ENCODE measurements at places on chromosomes 3 and 15. TPM values are rescaled to one million over a fixed set of nuclear protein-coding genes. Genes with fewer than 3 reads are reported as not detected.

The TNFSF10 gene
- 30.3 TPM for total RNA-seq

The SI gene
- not detected for total RNA-seq

GRCh38 chr3:60246361-60246760 lies 1004.9 kb downstream of the FHIT start:
- H3K27me3 ChIP-seq = no peaks in the 10 kb centered on the region
- DNase-seq = no peak
- H3K4me1 ChIP-seq = peaks cover 13% of the 10 kb centered on the region
- H3K27ac ChIP-seq = no peak overlapping the region
- no peak overlapping the region for H3K4me3 ChIP-seq
- no peaks in the 10 kb centered on the region for H3K36me3 ChIP-seq

The FANCD2OS gene
- not detected for total RNA-seq

DNA sequence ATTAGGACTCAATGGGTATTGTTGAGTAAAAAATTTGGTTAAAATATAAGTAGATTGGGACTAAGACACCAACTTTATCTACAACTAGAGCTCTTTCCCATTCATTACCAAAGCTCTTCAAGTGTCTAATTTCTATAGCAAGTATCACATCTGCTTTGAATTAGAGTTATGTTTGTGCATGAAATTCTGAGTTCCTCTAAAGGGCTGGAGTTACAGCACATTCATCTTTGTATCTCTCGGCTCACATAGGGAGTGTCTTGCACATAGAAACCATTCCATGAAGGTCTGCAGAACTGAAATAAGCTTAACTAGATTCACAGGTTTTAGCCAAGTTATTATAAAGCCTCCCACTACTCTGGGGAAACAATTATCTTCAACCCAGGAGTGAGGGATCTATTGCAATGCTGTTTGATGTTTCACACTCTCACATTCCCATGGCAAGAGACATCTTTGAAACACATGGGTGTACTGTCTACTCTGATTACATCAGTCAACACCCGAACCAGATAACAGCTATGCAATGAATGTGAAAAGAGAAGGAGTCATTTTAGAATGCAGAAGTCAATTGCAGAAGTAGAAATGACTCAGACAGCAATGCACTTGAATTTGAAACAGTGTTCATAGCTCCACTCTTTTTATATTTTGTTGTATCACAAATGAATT lies 93.1 kb upstream of the KBTBD8 start:
- no peak overlapping the region for H3K4me3 ChIP-seq
- peaks cover 6% of the 10 kb centered on the region for H3K27me3 ChIP-seq
- H3K36me3 ChIP-seq = peaks cover 5% of the 10 kb centered on the region
- no peak for DNase-seq

GRCh38 chr3:183933160-183933559 lies 48.5 kb upstream of the PARL start:
- H3K36me3 ChIP-seq = no peaks in the 10 kb centered on the region
- no peaks in the 10 kb centered on the region for H3K4me1 ChIP-seq
- H3K27me3 ChIP-seq = no peaks in the 10 kb centered on the region
- H3K27ac ChIP-seq = no peak overlapping the region
- no peak for DNase-seq
- no peak overlapping the region for H3K4me3 ChIP-seq

- H3K4me1 ChIP-seq = peaks cover 28% of the 10 kb centered on the region
- peaks cover 9% of the 10 kb centered on the region for H3K36me3 ChIP-seq
- H3K27me3 ChIP-seq = peaks cover 75% of the 10 kb centered on the region
- peak; percentile 42 for DNase-seq
- H3K4me3 ChIP-seq = peak overlapping the region; percentile 99
Measured at GRCh38 chr3:192916371-192917027, 1.2 kb downstream of the MB21D2 start.

GRCh38 chr15:55742498-55742926 lies 440 bp downstream of the PRTG start:
- peaks cover 18% of the 10 kb centered on the region for H3K27me3 ChIP-seq
- H3K4me3 ChIP-seq = no peak overlapping the region
- H3K36me3 ChIP-seq = no peaks in the 10 kb centered on the region
- peak; percentile 12 for DNase-seq
- H3K27ac ChIP-seq = no peak overlapping the region

DNA sequence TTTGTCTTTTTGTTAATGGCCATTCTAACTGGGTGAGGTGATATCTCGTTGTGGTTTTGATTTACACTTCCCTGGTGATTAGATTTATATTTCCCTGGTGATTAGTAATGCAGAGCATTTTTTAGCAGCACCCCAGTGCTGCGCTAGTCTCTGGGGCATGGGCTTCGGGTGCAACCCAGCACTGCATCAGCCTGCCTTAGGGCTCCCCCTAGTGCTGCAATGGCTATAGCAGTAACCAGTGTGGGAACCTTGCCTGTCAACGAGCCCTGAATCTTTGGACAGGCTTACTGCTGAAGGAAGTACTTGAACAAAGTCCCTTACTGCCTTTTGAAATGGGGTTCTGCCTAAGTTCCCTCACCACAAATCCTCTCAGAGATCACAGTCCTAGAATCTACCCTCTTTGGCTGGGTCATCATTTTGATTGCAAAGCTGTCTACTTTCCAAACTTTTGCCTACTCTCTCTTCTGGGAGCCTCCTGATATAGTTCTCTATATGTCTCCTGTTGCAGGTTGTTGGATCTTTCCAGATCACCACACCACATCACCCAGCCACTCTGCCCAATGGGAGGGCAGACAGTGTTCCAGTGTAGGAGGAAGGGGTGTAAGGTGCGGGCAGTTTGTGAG lies 79.2 kb upstream of the CCNL1 start:
- H3K4me1 ChIP-seq = peaks cover 6% of the 10 kb centered on the region
- no peaks in the 10 kb centered on the region for H3K27me3 ChIP-seq
- H3K36me3 ChIP-seq = no peaks in the 10 kb centered on the region
- no peak overlapping the region for H3K27ac ChIP-seq

DNA sequence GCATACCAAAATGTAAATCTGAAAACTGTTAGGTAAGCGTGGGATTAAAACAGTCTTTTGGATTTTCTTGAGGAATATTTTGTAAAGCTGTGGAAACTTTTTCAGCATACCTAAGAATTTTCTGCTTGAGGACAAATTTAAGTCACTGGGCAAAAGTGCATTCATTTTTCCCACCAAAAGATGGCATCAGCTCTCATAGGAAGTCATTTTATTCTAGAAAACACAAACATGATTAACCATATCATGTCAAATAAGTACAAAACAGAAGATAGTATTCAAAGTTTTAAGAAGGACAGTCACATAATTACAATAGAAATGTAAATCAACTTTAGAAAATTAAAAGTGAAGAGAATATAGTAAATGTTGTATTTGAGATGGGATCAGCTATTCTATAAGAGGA lies 63.5 kb downstream of the SLC49A4 start:
- H3K36me3 ChIP-seq = peaks cover 2% of the 10 kb centered on the region
- no peak for DNase-seq
- H3K4me3 ChIP-seq = no peak overlapping the region
- H3K27me3 ChIP-seq = no peaks in the 10 kb centered on the region

The ZNF660 gene
- 1.5 TPM for total RNA-seq

The XCR1 gene
- not detected for total RNA-seq

The VGLL3 gene
- total RNA-seq = not detected

- H3K27me3 ChIP-seq = no peaks in the 10 kb centered on the region
- no peak overlapping the region for H3K4me3 ChIP-seq
- no peaks in the 10 kb centered on the region for H3K4me1 ChIP-seq
- peaks cover 5% of the 10 kb centered on the region for H3K36me3 ChIP-seq
Measured at GRCh38 chr3:118714800-118715199, 319.8 kb downstream of the IGSF11 start.

The NRROS gene
- total RNA-seq = 15.2 TPM

The EOMES gene
- total RNA-seq = 1.2 TPM

The NBEAL2 gene
- 84.0 TPM for total RNA-seq

- peak overlapping the region; percentile 59 for H3K27ac ChIP-seq
- H3K4me3 ChIP-seq = no peak overlapping the region
- peaks cover 13% of the 10 kb centered on the region for H3K4me1 ChIP-seq
- DNase-seq = peak; percentile 22
- H3K36me3 ChIP-seq = no peaks in the 10 kb centered on the region
- no peaks in the 10 kb centered on the region for H3K27me3 ChIP-seq
Measured at GRCh38 chr15:51634591-51635198, 12.1 kb upstream of the DMXL2 start.

DNA sequence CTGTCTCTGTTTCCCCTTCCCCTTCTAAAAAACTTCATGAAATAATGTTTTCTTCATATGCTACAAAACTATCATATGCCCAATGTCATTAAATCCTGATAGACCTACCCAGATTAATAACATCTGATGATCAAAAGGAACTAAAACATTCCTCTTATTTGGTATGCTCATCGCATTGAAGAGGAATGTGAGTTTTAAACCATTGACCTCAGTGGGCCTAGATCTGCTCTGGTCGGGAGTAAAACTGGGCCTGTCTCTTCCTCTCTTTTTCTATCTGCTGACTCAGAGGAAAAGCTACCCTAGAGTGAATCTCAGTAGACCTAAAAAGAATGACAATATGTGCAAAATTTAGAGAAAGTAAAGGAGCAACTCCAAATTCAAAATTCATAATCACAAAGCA lies 275.8 kb downstream of the SATB1 start:
- H3K36me3 ChIP-seq = no peaks in the 10 kb centered on the region
- peaks cover 6% of the 10 kb centered on the region for H3K4me1 ChIP-seq

- H3K27me3 ChIP-seq = no peaks in the 10 kb centered on the region
- H3K36me3 ChIP-seq = peaks cover 11% of the 10 kb centered on the region
- H3K27ac ChIP-seq = no peak overlapping the region
- DNase-seq = peak; percentile 51
Measured at GRCh38 chr3:149936812-149937230, 33.9 kb downstream of the PFN2 start.

All from activated T-cell treated with anti-CD3 and anti-CD28 coated beads, Interleukin-2, amount 50 U/mL, for 72 hours (primary cell).